ENCODE measurements at places on chromosomes 6 and 20.

DNA sequence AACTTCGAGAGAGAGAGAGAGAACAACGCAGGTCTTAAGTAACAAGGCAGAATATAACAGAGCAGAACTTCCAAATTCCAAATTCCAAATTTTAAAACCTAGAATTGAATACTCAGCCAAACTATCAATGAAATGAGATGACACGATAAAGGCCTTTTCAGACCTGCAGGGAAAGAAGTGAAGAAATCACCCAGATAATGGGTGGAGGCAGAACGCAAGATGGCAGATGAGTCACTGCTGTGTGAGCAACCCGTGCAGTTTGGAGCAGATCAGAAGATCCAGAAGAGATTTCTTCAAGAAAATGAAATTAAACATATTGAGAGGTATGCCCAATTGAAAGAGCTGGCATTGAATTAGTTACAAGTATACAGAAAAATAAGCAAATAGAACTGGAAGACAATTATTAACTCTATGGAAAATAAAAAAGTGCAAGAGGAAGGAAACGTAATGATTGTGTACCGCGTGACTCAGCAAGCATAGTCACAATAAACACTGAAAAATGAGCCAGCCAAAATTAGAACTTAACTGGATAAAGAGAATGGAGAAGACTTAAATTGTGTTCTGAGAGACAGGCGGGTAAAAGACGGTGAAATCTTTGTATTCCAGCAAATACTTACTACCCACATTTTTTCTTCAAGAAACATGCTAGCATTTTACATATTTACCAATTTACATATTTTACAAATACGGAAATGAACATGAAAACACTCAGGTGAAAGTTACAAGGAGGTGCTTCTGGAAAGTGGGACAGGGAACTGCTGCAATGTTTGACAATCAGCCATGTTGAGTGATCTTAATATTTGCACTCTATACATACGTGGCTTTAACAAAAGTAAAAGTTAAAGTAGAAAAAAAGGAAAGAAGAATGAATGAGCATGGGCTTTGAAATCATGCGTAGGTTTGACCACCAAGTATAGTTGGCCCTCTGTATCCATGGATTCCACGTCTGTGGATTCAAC is 87.9 kb upstream of the CDYL start:
- no peak for DNase-seq

DNA sequence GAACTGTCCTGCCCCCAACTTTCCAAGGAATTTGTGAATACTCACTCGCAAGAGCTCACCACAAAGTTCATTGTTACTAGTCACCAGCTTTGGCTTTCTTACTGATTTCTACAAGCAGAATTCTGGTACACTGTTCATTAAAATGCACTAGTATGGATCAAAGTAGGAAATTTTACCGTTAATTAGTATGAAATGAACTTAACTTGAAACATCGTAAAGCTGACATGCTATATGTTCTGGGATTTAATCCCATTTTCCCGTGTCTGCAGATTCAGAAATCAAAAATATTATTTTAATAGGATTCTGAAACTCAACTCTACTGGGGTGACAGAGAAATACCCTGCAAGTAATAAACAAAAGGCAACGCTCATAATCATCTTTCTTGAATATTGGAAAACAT is 399.3 kb downstream of the DOK5 start:
- DNase-seq, result no peak

- no peak for DNase-seq
Observed at GRCh38 chr6:50143011-50143719, 93.4 kb upstream of the DEFB112 start.

- no peak for DNase-seq
Observed at GRCh38 chr20:23160536-23161243, 74.6 kb upstream of the CD93 start.

GRCh38 chr6:111061508-111061907 is 25.8 kb upstream of the SLC16A10 start:
- DNase-seq, result no peak
